ENCODE measurements at places on chromosomes 2 and 18.

GRCh38 chr2:3650140-3650920 lies 7.7 kb upstream of the ALLC start:
- no peak for DNase-seq

- DNase-seq, result no peak
Measured at GRCh38 chr2:108949316-108950239, 39.4 kb downstream of the EDAR start.

DNA sequence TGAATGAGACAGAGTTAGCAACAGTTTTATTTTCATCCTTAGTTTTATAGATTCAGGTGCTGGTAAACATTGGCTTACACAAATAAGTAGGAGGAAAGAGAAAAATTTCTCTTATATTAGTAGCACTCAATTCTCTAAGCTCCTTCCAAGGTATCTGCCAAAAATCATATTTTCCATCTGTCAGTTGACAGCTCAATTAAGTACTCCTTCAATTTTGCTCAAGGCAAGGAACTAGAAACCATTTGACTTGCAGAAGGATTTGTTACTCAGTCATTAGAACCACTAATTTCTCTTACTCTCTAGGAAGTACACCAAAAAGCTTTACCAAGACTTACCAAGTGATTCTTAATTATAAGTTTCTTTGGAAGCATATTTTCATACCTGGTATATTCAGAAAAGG lies 101.4 kb upstream of the ATP8B1 start:
- DNase-seq, result no peak

GRCh38 chr2:181785691-181786344 lies 105.5 kb upstream of the NEUROD1 start:
- no peak for DNase-seq

GRCh38 chr2:219025637-219026585 lies 15.4 kb downstream of the CFAP65 start:
- no peak for DNase-seq

- DNase-seq, result no peak
Measured at GRCh38 chr18:61239051-61239450, 94.2 kb upstream of the CDH20 start.

DNA sequence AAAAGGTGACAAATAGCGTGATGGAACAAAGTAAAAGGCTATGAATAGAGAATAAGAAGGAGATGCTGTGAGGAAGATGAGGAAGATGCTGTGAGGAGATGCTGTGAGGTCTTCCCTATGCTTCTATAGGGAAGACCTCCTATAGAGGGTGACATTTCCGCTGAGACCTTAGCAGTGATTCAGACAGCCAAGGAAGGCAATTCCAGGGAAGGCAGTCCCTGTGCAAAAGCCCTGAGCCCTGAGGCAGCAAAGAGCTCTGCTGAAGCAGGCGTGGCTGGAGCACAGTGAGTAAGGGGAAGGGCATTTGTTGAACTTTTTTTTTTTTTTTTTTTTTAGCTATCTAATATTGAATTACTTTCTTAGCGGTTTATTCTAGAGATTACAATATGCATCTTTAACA lies 142.7 kb upstream of the FOSL2 start:
- no peak for DNase-seq

GRCh38 chr2:202945-203344 lies 60.9 kb downstream of the SH3YL1 start:
- no peak for DNase-seq

DNA sequence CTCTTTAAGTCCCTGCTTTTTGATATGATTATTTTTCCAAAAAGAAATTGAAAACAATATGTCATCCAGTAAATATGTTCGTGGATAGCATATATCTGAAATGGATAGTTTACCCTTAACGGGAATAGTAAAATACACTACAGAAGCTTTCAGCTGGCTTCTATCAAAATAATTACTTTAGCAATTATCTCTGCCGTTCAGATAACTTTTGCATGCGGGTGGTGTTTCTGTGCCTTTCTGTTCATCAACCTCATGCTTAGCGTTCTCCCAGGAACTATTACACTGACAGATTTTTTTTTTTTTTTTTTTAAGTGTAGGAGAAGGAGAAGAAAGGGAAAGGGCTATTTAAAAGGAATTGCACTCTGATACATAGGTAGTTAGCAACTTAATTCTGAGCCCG lies 53.6 kb downstream of the TSHZ1 start:
- DNase-seq, result no peak

DNA sequence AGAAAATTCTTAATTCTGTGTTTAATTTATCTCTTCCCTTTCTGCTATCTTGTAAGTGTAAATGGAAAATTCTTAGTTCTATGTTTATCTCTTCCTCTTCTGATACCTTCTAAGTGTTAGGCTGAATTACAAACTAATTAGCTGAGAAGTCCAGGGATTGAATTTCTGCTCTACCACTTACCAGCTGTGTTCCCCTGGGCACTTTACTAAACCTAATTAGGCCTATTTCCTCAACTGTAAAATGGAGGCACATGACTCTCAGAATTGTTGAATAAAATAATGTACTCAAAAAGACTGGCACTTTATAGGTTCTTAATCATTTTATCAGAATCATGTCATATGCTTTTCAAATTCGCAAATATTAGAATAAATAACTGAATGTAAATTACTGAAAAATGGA lies 146.3 kb downstream of the MAP2 start:
- no peak for DNase-seq

GRCh38 chr2:47254464-47254863 lies 99.4 kb upstream of the STPG4 start:
- no peak for DNase-seq

DNA sequence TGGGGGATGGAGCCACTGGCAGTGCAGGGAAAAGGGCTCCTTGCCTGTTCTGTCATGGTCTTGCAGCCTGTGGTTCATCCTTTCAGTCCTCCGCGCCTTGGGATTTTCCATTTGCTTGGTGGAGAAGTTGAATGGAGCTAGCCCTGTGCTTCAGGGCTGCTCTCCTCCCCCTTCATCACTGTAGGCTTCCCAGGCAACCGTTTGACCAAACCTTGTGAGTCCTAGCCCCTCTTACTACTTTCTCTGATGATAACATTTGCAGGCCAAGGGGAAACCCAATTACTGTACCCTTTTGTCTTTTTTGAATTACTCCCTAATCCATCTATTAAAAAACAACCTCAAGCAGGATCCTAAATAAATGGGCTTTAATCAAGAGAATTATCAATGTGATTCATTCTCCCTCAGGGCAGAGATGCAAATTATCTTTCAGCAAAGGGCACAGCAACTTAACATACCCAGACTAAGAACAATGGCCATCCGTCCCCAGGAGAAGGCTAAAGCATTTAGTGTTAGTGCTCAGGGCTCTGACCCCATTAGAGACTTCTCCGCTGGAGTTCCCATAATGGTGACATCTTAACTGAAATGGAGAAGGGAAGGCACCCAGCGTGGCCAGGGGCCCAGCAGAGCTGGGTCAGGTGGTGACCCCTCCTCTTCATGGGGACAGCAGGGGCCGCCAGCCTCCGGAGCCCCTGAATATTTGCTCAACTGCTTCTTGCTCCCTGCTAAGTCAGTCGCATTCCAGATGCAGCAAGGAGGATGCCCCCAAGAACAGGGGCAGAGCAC lies 40.7 kb downstream of the RHOB start:
- no peak for DNase-seq

DNA sequence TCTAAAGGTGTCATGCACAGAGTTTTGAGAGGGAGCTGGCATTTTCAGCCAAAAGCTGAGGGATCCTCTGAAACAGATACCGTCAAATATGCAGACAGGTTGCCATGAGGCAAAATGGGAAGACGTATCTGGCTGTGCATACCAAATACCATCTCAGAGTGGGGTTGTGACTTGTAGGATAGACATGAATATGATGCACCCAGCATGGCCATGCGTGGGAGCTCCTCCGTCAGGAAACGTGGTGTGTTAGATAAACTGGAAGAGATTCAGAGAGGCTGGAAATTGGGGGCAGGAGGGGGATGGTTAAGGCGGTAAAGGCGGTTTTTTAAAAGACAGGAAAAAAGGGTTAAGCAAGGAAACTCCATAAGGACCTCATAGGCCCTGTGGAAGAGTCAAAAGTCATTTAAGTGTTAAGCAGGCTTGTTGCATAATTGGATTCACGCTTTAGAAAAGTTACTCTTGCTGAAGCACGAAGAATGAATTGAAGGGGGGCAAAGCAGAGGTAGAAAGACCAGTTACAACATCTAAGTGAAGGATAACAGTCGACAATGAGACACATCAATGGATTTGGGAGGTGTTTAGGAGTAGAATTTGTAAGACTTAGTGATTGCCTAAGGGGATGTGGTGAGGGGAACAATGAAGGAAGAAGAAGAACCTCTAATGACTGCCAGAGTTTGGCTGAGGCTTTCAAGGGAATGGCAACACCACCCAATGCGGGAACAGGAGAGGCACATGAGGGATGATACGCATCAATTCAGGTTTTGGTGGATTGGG lies 139.6 kb upstream of the CTAGE1 start:
- DNase-seq, result no peak

DNA sequence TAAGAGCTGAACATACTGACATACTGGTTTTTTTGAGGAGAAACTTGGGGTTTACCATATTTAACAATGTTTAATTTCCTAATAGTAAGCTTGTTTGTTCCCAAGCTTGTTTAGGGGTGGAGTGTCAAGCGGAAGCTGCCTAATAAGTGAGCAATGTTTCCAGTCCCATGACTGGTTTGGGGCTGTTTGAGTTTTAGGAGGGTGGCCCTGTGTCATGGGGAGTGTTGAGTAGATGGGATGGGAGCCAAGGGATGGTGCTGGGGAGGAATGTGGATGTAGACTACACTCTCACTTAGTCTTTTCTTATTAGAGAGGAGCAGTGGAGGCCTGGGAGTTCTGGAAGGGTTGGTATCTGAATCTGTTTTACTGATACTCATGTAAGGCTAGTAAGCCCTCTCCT lies 128.5 kb downstream of the TANC1 start:
- DNase-seq, result no peak

GRCh38 chr2:179809606-179810005 lies 51.8 kb downstream of the ZNF385B start:
- no peak for DNase-seq

- DNase-seq, result no peak
Measured at GRCh38 chr2:179252423-179252822, 12.2 kb downstream of the SESTD1 start.

- no peak for DNase-seq
Measured at GRCh38 chr2:44902217-44903137, 39.0 kb upstream of the SIX3 start.

GRCh38 chr2:84792856-84793522 lies 87.9 kb downstream of the TRABD2A start:
- no peak for DNase-seq

GRCh38 chr2:115580784-115581183 lies 1138.3 kb downstream of the DPP10 start:
- DNase-seq, result no peak

- DNase-seq, result no peak
Measured at GRCh38 chr2:59584958-59585357, 968.5 kb downstream of the BCL11A start.

GRCh38 chr2:237060534-237061312 lies 25.0 kb upstream of the COPS8 start:
- DNase-seq, result peak; percentile 38

DNA sequence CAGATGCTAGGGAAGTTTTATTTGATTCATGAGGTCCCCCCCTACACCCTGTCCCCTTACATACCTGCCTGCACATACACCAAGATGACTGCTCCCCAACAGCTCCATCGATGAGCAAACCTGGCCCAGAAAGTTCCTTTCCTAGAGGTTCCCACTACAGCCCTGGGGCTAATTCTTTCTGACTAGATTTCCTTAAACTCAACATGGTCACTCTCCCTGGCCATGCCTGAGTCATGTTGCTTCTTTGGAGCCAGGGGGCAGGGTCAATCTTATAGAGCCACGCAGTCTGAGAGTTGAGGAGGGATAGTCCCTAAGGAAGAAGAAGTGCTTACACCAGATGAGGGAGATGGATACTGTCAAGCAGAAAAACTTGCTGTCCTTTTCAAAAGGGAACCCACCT lies 67.7 kb upstream of the GLI2 start:
- DNase-seq, result no peak

GRCh38 chr2:46150445-46150955 lies 146.7 kb upstream of the EPAS1 start:
- DNase-seq, result no peak

- no peak for DNase-seq
Measured at GRCh38 chr18:48127606-48128005, 197.1 kb upstream of the SMAD2 start.

GRCh38 chr2:9366026-9366425 lies 57.3 kb downstream of the ITGB1BP1 start:
- DNase-seq, result no peak

- DNase-seq, result no peak
Measured at GRCh38 chr2:217820091-217820819, 182.5 kb downstream of the TNS1 start.

DNA sequence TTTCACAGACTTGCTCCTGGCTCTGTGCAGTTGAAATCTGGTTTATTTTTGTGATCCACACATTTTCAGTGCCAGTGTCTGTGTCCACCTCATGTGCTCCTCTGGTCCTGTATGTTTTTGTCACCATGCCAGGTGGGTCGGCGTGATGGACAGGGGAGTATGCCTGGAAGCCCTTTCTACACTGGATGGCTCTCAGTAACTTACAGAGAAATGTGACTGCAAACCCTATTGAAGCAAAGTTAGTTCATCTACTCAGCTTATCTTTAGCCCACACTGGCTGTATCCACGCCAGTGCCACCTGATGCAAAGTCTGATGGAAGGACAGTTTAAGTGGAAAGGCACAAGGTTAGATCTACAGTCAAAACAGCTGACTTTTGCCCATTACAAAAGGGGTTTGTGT lies 4.3 kb downstream of the IMPA2 start:
- DNase-seq, result no peak

GRCh38 chr2:235538981-235539380 lies 45.1 kb downstream of the AGAP1 start:
- no peak for DNase-seq

DNA sequence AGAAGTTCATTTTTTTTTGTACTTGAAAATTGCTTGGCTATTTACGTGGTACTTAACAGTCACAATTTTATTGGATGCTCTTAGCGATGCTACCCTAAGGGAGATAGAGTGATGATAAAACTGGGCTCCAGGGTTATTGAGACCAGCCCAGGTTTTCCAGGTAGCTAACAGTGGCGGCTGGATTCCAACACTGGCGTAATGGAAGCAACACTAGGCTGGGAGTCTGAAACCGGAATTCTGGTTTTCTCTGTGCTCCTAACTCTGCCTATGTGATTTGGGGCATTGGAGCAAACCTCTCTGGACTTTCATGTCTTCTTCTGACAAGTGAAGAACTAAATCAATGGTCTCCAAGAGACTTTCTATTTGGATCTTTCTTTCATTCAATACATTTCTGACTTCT lies 9.4 kb upstream of the GALNT14 start:
- DNase-seq, result no peak

DNA sequence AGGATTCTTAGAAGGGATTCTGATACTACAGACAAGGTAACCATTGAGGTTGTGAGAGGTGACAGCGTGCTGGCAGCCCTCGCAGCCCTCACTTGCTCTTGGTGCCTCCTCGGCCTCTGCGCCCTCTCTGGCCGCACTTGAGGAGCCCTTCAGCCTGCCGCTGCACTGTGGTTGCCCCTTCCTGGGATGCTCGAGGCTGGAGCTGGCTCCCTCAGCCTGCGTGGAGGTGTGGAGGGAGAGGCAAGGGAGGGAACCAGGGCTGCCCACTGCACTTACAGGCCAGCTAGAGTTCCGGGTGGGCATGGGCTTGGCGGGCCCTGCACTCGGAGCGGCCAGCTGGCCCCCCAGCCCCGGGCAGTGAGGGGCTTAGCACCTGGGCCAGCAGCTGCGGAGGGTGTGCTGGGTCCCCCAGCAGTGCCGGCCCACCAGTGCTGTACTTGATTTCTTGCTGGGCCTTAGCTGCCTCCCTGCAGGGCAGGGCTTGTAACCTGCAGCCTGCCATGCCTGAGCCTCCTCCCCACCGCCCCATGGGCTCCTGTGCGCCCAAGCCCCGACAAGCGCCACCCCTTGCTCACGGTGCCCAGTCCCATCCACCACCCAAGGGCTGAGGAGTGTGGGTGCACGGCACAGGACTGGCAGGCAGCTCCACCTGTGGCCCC lies 23.9 kb upstream of the RIT2 start:
- DNase-seq, result no peak

All from occipital lobe (tissue), 3 donors.